ENCODE measurements at places on chromosomes 3 and 15.

DNA sequence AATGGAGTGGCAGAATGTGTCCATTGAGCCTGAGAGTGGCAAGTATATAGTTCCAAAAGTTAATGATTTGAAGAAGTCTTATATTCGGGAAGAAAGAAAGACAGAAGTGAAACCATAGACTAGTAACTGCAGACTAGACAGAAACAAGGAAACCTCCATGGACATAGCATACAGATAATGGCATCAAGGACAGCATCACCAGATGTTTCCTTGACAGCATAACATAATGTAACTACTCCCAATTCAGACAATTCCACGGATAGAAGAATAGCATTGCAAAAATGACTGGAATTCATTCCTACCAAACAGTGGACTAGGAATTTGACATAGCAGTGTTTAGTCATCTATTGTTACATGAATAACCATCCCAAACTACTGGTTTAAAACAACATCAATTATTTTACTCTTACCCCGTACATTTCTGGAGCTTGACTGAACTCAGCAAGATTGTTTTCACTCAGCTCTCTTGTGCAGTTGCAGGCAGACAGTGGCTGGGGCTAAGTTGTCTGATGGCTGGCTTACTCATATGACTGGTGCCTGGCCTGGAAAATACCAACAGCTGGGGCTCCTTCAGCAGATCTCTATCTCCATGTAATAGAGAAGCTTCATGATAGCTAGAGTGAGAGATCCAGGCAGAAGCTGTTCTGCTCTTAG, 109.7 kb upstream of the GADL1 start:
- no peak for DNase-seq

- no peak for DNase-seq
Observed at GRCh38 chr3:123789760-123790159, 94.4 kb downstream of the MYLK start.

DNA sequence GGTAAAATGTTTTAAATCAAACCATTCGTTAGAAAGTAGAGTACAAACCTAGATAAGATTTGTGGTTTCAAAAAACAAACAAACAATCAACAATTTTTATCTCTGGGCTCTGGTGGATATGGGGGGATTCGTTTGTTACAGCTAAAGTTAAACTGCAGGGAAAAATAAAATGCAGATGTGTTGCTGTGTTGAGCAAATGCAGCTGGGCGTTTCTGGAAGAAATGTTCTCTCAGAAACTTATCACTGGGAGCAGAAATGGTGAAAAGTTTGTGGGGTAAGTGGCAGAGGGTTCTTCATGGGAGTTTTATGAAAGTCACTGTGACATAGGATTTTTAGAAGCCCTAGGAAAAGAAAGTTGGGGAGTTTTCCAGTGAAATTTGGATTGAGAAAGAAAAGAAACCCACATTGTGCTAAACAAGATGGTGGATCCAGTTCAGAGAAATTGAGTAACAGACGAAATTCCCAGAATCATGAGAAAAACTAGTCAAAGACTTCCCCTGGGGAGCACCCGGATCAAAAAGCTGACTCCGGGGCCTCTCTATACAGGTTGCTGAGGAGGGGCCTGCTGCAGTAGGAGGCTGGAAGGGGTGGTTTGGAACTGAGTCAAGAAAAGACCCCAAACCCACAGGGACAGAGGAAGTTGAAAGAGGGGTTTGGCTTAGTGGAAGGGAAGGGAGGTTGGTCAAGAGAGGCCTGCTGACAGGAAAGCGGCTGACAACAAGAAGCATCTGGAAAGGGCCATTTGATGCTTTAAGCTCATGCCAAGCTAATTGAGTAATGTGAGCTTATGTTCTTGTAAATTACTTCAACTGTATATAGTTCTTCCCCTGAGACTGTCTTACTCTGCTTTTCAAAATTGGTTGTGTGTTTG, 108.7 kb downstream of the RARB start:
- DNase-seq = no peak

DNA sequence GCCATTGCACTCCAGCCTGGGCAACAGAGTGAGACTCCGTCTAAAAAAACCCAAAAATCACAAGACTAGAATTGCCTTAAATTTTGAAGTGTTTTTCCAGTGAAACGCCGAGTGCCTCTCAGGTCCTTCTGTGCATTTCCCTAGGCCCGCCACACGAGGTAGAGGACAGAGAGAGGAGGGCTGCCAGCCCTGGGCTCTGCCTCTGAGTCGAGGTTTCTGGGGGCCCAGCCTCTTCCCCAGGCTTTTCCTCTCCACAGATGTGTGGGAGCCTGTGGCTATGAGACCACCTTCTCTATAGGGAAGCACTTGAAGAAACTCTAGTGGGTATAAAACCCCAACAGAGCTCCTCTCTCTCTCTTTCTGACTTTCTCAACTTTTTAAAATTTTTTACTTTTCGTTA, 10.9 kb upstream of the EHD4 start:
- DNase-seq = no peak

DNA sequence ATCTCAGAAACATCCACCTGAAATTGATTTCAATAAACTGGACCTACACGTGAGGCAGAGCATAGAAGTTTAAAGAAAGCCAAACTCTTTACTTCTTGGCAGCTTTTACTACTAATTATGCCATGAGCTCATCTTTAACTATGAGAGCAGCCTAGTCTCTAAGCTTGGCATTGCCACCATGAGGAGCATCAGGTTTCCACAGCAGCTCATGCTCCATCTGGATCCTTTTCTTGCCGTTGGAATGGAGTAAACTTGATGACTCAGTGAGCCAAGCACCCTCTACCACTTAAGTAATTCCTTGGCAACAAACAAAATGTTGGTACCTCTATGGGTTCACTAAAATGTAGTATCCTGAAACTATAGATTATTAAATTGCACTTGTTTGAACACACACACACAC, 583.2 kb downstream of the EPHA3 start:
- DNase-seq = no peak

- peak; percentile 53 for DNase-seq
Observed at GRCh38 chr15:45199136-45199810, 11.5 kb upstream of the SHF start.

DNA sequence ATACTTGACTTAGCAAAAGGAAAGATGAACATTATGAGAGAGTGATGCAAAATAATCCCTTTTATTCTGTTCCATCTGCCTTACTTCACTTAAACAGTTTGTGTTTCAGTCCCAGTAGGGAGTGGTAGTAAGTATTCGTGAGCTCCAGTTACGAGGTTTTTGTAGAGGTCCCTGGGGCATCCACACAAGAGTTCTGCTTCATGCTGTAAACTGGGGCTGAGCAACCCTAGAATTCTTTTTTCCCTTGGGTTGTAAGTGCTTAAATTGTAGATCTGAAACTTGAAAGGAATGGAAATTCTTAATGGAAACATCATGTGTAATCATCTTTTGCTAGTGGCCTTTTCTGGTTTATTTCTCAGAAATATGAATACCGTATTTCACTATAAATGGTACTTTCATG, 79.5 kb downstream of the SEMA6D start:
- no peak for DNase-seq

- DNase-seq = no peak
Observed at GRCh38 chr3:138768946-138769345, 65.8 kb downstream of the PIK3CB start.

DNA sequence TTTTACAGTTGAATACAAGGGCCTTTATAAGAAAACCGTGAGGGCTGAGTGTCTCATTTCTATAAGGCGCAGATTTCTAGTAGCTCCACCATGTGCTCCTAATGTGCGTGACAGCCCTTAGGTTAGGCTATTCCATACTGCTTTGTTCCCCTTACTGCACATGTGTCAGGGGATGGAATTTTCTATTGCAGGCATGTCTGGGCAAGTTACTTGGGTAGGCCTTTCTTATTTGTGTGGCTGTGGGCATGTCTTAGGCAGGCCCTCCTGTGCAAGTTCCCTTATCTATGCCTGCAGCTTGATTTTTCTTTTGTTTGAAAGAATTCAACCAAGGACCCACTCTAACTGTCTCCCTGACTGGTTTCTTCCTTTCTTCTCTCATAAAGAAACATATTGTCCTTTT, 434.2 kb upstream of the CNTN3 start:
- DNase-seq = no peak

DNA sequence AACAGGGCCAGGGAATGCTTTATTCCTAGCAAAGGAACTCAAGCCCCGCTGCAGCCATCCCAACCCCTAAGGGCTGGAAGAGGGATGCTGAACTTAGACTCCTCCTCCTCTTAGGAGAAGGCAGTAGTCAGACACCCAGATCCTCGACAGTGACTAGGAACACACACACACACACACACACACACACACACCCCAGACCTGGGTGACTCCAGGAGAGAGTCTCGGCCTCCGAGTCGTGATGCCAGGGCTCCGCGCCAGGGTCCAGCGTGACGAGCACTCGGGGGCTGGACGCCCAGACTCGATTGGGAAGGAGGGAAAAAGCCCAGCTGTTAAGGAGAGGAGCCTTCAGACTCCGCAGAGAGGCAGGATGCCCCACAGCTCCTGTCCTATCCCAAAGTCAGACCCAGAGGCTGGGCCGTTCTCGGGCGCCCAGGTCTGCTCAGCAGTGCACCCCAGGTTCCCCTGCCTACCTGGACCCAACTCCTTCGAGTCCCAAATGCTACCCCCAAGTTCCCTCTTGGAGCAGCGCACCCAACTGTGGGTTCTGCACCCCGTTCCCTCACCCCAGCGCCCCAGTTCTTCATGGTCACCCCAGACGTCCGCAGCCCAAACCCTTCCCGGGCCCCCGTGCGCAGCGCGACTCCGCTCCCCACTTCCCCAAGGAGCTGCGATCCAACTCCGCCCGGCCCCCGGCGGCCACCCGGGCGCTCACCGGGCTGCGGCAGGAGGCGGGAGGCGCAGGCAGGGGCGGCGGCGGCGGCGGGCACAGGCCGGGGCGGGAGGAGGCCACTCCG, 421 bp downstream of the BMF start:
- DNase-seq = peak; percentile 67

- no peak for DNase-seq
Observed at GRCh38 chr3:139227165-139227564, 116.7 kb upstream of the MRPS22 start.

GRCh38 chr3:69385723-69386555, at the start of gene FRMD4B:
Gene FRMD4B, minus strand, starts transcription at chr3:69386088. Its CDS starts 99 bp downstream, at chr3:69385989.
- peak; percentile 73 for DNase-seq

GRCh38 chr3:24222165-24222805, 272.4 kb downstream of the THRB start:
- no peak for DNase-seq

GRCh38 chr15:55238877-55239276, 42.1 kb upstream of the RSL24D1 start:
- no peak for DNase-seq

- DNase-seq = no peak
Observed at GRCh38 chr3:187186375-187186774, 10.9 kb upstream of the RTP1 start.

DNA sequence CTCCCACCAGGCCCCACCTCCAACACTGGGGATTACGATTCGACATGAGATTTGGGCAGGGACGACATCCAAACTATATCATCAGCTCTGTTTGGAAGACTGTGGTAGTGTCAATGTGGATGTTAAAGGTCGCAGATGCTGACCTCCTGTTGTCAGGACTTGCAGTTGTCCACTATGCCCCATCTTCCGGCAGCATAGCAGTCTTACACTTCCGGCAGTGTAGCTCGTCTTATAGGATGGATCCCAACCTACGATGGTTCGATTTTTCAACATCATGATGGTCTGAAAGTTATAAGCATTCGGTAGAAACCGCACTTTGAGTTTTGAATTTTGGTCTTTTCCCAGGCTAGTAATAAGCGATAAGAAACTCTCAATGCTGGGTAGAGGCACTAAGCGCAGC, 20.6 kb downstream of the CLRN1 start:
- no peak for DNase-seq

GRCh38 chr3:171193693-171194092, 167.2 kb upstream of the SLC2A2 start:
- DNase-seq = no peak

DNA sequence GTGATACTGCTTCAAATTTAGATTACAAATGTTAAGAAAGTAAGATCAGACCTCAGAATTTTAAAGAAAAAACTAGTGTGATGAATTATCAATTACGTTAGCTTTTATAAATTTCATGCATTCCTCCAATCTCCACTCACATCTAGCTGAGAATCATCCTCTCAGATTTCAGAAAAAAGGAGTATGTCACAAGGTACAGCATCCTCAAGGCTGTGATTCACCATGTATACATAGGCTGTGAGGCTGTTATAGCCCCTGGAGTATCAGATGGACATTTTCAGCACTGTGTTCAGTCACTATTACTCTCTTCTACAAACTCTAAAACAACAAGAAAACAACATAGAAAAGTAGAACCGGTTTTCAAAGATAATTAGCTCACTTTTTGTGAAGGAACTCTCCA, 214.4 kb downstream of the PCCB start:
- DNase-seq = no peak

- no peak for DNase-seq
Observed at GRCh38 chr15:58487041-58487723, 55.4 kb downstream of the LIPC start.

- no peak for DNase-seq
Observed at GRCh38 chr3:154954757-154955156, 125.4 kb upstream of the MME start.

GRCh38 chr3:95334461-95334860, 1271.6 kb downstream of the NSUN3 start:
- DNase-seq = no peak

- no peak for DNase-seq
Observed at GRCh38 chr3:64108231-64108630, 84.9 kb upstream of the PSMD6 start.

DNA sequence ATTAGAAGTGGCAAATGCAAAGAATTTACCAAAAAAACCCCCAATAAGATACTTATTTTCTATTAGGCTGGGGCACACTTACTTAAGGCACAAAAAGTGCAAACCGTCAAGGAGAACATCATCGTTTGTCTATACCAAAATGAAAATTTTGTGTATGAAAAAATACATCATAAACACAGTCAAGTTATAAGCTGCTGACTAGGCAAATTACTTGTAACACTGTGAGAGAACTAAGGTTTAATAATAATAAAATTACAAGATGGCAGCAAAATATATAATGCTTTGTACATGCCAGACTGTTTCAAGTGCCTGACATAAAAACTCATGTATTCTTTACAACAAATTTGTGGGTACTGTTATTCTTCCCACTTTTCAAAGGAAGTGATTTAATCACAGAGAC, 297.2 kb upstream of the CRBN start:
- no peak for DNase-seq

DNA sequence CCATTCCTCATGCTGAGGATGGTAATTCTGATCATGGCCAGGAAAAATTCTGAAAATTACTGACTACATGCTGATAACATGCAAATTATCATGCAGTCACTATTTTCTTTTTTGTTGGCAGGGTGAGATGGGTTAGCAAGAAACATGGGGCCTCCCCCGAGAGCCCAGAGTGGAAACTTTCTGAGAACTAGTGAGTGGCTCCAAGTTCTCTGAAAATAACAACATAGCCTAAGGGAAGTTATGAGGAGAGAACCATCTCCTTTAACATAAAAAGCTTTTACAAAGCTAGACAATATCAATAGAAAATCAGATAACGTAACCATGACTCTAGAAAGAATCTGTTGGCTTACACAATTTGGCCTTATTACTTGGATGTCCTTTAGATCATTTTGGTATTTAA, 254.2 kb downstream of the PLOD2 start:
- DNase-seq = no peak
